ENCODE measurements at places on chromosomes 4 and X.

- DNase-seq: no peak
Measured at GRCh38 chr4:33255094-33255493, 2534.9 kb downstream of the PCDH7 start.

- DNase-seq: no peak
Measured at GRCh38 chr4:183600189-183600685, 58.7 kb downstream of the RWDD4 start.

DNA sequence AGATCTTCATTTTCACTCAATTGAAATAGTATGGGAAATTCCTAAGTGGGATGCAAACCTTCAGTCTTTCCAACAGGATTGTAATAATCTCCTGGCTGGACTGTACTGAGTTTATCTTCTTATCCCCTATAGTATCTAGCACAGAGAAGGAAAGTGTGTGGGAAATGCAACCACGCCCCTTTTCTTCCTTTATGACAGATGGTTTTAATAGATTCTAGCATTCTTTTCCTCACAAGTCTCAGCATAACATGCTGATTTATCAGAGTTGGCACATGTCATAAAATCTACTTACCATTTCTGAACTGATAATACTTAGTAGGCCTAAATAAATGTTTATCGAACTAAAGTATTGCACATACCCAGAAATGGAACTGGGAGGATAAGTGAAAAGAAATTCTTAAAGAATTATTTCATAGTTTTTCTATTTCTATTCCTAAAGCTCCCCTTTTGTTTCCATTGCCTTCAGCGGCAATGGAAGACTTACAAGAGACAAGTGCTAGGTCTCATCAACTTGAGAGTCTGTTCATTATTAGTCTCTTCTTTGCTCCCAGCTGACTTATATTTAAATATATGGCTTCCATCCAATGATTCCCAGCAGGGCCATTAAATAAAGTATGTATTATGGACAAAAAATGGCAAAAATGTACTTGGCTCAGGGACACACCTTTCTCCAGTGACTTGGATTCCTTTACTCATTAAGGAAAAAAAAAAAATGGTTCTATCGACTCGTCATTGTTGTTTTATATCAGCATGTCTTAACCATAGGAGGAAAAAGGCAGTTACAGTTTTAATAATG is 484.5 kb downstream of the IL1RAPL1 start:
- no peak for DNase-seq

DNA sequence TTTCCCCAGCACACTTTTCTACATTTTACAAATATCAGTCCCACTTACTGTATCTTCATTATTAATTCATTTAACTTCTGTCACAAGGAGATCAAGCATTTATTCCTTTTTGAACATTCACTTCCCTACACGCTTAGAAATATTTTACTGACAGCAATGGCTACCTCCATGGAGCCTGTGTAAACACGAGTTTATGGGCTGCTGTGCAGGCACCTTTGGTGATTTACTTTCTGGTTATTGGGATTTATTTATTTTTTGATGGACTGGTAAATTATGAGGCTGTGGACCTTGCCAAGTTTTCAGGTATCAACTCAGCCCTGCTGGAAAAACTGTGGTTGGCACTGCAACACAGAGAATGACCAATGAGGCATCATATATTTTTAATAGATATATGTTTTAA is 45.4 kb upstream of the PAQR3 start:
- no peak for DNase-seq

DNA sequence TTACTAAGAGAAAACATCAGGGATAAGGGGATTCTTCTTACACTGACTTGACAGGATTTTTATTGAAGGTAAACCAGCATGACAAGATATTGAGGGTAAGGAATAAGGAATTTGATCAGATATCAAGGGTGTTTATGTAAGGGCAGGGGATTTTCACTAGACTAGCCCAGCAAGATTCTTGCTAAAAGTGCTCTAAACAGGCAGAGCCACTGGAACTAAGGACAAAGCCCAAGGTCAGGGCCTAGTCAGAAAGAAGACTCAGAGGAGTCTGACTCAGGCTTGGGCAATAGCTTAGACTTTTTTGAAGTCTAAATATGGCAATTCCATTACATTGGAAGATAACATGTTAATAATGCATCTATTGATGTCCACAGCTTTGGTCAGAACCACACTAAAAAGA is 6.5 kb upstream of the GLRA3 start:
- no peak for DNase-seq

DNA sequence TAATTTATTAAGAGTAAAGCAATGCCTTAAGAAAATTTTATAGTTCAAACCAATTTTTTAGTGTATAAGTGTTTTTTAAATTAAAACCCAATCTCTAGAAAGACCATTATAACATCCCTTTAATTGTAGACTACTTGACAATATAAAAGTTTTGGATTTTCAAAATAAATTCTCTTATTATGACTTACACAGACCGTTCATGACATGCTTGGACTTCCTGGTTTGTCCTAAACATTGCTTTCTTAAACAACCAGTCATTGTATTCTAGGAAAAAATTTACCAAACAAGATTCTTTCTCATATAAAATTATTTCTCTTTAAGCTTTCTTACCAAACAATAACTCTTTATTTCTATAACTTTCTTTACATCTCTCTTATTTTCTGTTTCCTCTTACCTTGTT is 49.0 kb upstream of the CXorf51A start:
- DNase-seq: no peak

DNA sequence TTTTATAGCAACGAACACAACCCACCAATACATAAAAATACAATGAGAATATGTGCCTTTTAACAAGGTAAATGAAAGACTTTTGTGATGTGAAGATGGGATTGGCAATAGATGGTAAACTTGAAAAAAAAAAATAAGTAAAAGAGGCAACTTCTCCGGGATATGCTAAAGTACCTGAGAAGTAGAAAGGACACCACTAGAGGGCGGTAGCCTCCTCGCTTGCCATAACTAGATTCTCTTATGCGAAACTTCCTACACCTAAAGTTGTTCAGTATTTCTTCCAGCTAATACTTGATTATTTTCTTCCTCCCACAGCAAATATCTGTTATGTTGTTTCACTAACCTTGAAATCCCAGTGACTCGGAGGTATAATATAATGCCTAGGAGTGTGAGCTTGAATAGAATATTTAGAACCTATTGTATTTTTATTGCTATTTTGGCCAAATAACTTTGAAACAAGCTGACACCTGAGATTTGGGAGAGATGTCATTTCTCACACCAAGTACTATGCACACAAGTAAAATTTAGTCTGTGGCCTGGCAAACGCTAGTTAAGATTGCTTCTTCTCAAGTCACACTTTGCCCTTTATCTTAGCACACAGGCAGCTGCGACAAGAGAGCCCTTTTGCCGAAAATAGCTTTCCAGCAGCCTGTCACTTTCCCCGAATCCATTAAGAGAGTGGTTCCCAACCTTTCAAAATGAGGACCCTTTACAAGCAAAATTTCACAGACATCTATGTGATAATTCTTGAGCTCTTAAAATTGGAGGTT is 44.9 kb upstream of the PDLIM5 start:
- peak; percentile 60 for DNase-seq

GRCh38 chr4:12679217-12679616 is 804.9 kb downstream of the RAB28 start:
- no peak for DNase-seq

All from H1 (cell line).